Stimulated activated CD8-positive, alpha-beta memory T cell treated with anti-CD3 and anti-CD28 coated beads, Interleukin-15, amount 100 ng/mL, for 24 hours (primary cell): ENCODE measurements at places on chromosomes 4 and X.

- no peak for DNase-seq
Observed at GRCh38 chr4:94690851-94691254, 66.9 kb upstream of the BMPR1B start.

GRCh38 chrX:19636980-19637379 is 121.7 kb upstream of the MAP3K15 start:
- no peak for DNase-seq

- DNase-seq: no peak
Observed at GRCh38 chrX:112819008-112819640, 21.5 kb downstream of the AMOT start.

GRCh38 chrX:15724911-15725310 is 13.2 kb upstream of the CA5B start:
- no peak for DNase-seq

GRCh38 chr4:4857809-4858508 is 1.5 kb upstream of the MSX1 start:
- DNase-seq: no peak

DNA sequence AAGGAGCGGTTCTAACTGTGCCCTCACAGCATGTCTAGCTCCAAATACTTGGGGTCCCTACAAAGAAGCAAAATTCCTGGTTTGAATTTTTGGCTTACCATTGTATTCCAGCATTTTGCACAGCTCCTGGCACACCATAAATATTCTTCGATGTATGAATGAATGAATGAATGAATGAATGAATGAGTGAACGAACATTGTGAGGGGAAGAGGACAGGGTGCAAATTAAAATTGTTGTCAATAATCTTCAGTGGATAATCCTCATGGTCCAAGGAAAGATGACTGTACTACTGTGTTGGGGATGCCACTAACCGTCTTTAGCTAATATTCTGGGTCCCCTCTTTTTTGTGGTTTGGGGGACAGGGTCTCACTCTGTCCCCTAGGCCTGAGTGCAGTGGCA is 110.9 kb upstream of the MAP3K15 start:
- DNase-seq: no peak

DNA sequence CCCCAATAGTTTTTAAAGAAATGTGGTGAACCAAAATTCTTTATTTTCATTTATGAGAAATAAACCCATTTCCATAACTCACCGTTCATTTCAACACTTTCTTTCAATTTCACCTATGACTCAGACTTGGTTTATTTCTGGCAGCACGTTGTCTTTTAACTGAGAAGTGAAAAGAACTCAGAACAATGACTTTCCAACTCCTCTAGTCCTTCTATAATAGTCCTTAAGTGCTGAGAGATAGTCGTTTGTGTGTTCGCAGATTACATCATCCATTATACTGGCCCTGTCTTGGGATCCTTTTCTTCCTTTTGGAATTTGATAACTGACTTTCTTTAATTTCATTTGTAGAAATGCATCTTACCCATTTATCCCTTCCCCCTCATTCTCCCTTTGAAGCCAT is 113.6 kb downstream of the GLUD2 start:
- no peak for DNase-seq

- no peak for DNase-seq
Observed at GRCh38 chrX:153490217-153490930, 4.4 kb upstream of the BGN start.

DNA sequence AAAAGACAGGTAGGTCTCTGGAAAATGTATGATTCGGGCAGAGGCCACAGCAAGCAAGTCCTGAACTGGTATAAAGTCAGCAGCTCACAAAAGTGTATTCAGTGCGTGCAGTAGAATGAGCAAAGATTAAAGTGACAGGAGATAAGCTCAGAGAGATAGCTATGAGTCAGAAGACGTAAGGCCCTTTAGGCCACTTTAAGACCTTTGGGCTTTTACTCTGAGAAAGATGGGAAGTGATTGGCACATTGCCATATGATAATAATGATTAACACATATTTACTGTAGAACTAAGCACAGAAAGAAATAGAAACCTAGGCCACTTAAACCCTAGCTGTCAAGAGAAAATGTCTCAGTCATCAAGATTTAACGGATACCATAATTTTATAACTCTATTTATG is 51.7 kb downstream of the TBCK start:
- DNase-seq: no peak

- no peak for DNase-seq
Observed at GRCh38 chr4:76504613-76505465, 69.8 kb downstream of the SHROOM3 start.
